ENCODE measurements at places on chromosomes 12 and 14. TPM values are rescaled to one million over a fixed set of nuclear protein-coding genes. Genes with fewer than 3 reads are reported as not detected.

- peak; percentile 45 for DNase-seq
- no peaks in the 10 kb centered on the region for H3K36me3 ChIP-seq
- peak within 1 kb of the TSS; percentile 96 for H3K4me3 ChIP-seq
- peaks cover 11% of the 10 kb centered on the region for H3K4me1 ChIP-seq
These were observed at the start of gene LRRK2 for GRCh38 chr12:40224439-40225291. LRRK2 (plus strand) TSS chr12:40224997; CDS start chr12:40225132, 135 bp downstream.

DNA sequence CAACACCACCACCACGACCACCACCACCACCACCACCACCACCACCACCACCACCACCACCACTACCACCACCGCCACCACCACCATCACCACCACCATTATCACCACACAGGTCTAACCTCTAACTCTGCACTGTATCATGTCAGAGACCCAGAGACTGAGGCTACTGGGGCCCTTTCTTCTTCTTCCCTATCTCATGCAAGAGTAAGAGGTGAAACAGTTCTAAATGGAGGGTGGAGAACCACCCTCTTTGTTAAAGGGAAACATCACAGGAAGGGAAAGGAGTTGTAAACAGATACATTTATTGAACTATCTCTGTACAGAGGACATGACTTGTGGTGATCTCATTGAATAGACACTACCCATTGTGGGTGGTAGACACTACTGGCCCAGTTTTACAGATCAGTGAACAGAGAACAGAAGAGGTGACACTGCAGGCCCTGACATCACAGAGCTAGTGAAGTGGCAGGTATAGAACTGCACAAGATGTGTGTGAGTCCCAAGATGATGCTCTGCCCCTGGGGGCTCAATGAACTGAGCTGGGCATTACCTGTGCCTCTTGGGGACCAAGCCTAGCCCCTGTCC is 91.6 kb downstream of the FOXN3 start:
- peaks cover 51% of the 10 kb centered on the region for H3K4me1 ChIP-seq
- no peaks in the 10 kb centered on the region for H3K36me3 ChIP-seq
- no peak for DNase-seq
- no peak overlapping the region for H3K27ac ChIP-seq
- no peaks in the 10 kb centered on the region for H3K27me3 ChIP-seq

GRCh38 chr12:93772003-93772700 is 95.0 kb downstream of the CRADD start:
- no peak for DNase-seq
- H3K27ac ChIP-seq = no peak overlapping the region
- peaks cover 12% of the 10 kb centered on the region for H3K4me1 ChIP-seq
- no peak overlapping the region for H3K4me3 ChIP-seq
- no peaks in the 10 kb centered on the region for H3K36me3 ChIP-seq
- no peaks in the 10 kb centered on the region for H3K27me3 ChIP-seq

- no peaks in the 10 kb centered on the region for H3K36me3 ChIP-seq
- H3K4me3 ChIP-seq = no peak overlapping the region
- no peak overlapping the region for H3K27ac ChIP-seq
- no peaks in the 10 kb centered on the region for H3K4me1 ChIP-seq
These were observed 179.2 kb downstream of the BCAT1 start for GRCh38 chr12:24769682-24770081.

The PPP4R4 gene
- total RNA-seq = 8.9 TPM

The ZNF385A gene
- 19.0 TPM for total RNA-seq

The TSHR gene
- not detected for total RNA-seq

The LRRK2 gene
- 28.8 TPM for total RNA-seq

The CLMN gene
- 10.4 TPM for total RNA-seq
